IMR-90 (cell line): ENCODE measurements at places on chromosomes 3 and 15. TPM values are rescaled to one million over a fixed set of nuclear protein-coding genes. Genes with fewer than 3 reads are reported as not detected.

DNA sequence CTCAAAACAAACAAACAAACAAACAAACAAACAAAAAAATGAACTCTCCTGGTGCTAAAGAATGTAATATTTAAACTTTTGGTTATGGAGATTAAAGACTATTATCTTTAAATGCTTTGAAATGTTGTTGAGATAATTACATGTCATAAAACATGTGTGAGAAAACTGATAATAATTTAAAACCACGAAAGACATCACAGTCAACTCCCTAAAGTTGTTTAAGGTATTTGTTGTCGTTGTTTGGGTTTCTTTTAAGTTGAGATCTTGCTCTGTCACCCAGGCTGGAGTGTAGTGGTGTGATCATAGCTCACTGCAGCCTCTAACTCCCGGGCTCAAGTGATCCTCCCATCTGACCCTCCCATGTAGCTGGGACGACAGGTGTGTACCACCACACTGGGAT lies 12.0 kb downstream of the EFCAB12 start:
- no peaks in the 10 kb centered on the region for H3K27me3 ChIP-seq
- H3K4me1 ChIP-seq, result peaks cover 26% of the 10 kb centered on the region
- no peaks in the 10 kb centered on the region for H3K36me3 ChIP-seq

DNA sequence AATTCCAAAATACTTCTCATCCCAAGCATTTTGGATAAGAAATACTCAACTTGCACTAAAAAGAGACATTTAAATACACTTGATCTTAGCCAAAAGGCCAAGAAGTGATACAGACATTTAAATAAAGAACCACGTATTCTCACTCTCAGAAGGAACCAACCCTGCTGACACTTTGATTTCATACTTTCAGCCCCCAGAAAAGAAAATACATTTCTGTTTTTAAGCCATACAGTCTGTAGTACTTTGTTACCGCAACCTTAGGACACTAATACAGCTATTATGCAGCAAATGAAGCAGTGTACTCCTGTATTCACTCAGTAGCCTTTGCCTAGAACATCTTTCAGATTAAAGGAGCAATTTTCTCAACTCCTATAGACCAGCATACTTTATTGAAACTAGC lies 86.7 kb downstream of the TBC1D5 start:
- no peak overlapping the region for H3K4me3 ChIP-seq
- H3K27me3 ChIP-seq, result no peaks in the 10 kb centered on the region
- no peak for DNase-seq
- no peaks in the 10 kb centered on the region for H3K4me1 ChIP-seq

DNA sequence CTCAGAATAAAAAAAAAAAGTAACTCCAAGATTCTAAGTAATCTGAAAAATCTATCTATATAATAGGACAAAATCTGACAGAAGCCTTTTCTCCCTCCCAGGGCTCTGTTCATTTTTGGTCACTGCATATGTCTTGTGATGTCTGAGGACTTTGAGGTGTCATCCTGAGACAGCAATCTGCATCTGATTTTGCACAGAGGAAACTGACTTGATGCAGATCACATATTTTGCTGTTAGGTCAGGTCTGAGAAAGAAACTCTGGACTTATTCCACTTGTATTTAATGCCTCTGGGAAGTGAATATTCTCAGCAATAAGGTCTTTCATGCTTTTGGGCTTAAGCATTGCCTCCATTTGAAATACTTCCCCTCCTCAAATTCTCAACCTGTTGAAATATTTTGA lies 295.2 kb upstream of the THBS1 start:
- H3K27ac ChIP-seq, result peak overlapping the region; percentile 41; the same call in 1 of the 2 replicates
- DNase-seq, result peak; percentile 27
- H3K27me3 ChIP-seq, result no peaks in the 10 kb centered on the region
- no peak overlapping the region for H3K4me3 ChIP-seq
- peaks cover 31% of the 10 kb centered on the region for H3K4me1 ChIP-seq

DNA sequence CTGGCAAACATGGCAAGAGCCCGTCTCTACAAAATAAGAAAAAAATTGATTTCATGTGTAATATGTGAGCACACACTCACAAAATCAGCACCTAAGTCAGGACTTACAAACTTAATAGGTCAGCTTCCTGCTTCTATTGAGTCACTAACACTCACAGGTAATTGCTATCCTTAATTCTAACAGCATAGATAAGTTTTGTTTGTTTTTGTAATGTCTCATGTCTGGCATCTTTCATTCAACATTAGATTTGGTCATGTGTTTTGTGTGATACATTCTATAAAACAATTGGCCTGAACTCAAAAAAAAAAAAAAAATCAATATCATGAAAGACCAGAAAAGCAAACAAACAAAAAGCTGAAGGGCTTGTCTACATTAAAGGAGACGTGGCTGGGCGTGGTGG lies 564.7 kb downstream of the AGBL1 start:
- no peaks in the 10 kb centered on the region for H3K36me3 ChIP-seq
- no peak overlapping the region for H3K27ac ChIP-seq
- no peaks in the 10 kb centered on the region for H3K27me3 ChIP-seq
- DNase-seq, result no peak

DNA sequence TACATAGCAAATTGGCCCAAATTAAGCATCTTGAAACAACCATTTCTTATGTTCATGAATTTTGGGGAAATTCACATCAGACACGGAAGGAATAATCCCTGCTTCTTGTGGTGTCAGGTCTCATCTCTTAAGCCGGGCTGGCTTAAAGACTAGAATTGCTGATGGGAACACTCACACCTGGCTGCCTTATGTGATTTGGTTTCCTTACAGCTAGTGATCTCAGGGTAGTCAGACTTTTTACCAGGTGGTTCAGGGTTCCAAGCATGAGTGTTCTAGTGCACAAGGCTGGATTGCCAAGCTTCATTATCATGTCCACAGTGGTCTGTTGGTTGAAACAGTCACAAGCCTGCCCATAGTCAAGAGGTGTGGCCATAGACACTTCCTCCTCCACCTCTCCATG lies 20.3 kb upstream of the CCNL1 start:
- H3K36me3 ChIP-seq, result peaks cover 2% of the 10 kb centered on the region; the same call in 1 of the 2 replicates
- no peak overlapping the region for H3K27ac ChIP-seq
- no peaks in the 10 kb centered on the region for H3K27me3 ChIP-seq
- no peak for DNase-seq
- H3K4me3 ChIP-seq, result no peak overlapping the region

- DNase-seq, result no peak
Measured at GRCh38 chr15:58110999-58111717, 27.0 kb upstream of the AQP9 start.

DNA sequence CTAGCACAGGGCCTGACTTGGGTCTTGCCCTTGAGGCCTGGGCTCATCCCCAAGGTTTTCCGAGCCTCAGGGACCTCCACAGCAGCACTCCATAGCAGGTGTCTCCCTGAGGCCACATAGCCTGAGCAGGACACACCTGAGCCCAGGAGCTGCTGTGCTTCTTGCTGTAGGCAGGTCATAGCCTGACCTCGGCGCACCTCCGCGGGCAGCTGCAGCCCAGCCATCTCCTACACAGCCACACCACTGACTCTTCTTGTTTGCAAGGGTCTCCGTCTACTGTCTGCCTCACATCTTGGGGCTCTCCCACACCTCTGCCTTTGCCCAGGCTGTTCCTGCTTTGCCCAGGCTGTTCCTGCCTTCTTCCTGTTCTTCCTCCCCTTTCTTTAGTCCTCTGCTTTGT lies 224.8 kb downstream of the SLCO3A1 start:
- H3K27ac ChIP-seq, result no peak overlapping the region
- no peak overlapping the region for H3K4me3 ChIP-seq
- H3K36me3 ChIP-seq, result no peaks in the 10 kb centered on the region
- H3K4me1 ChIP-seq, result no peaks in the 10 kb centered on the region
- H3K27me3 ChIP-seq, result no peaks in the 10 kb centered on the region

DNA sequence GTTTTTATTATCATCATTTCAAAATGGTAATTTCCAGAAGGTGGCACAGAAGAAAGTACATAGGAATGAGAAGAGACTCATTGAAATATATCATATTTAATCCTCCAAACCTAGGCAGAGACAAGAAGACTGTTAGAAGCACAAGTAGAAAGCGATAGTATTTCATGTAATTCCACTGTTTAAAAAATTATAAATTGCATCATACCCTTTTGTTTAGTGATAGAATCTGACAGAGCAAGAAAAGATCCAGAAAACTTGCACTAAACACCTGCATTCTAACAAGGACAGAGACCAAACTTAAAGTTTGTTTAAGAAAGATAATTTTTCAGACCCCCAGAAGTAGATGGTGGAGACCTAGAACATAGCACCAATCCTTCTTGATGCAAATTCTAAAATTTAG lies 56.9 kb upstream of the CD96 start:
- DNase-seq, result no peak
- no peak overlapping the region for H3K4me3 ChIP-seq
- H3K27me3 ChIP-seq, result no peaks in the 10 kb centered on the region
- no peak overlapping the region; the same call in 1 of the 2 replicates for H3K27ac ChIP-seq
- H3K4me1 ChIP-seq, result peaks cover 2% of the 10 kb centered on the region; the same call in 1 of the 2 replicates
- H3K36me3 ChIP-seq, result no peaks in the 10 kb centered on the region

- no peaks in the 10 kb centered on the region for H3K27me3 ChIP-seq
- no peak for DNase-seq
- H3K27ac ChIP-seq, result no peak overlapping the region
- no peaks in the 10 kb centered on the region for H3K36me3 ChIP-seq
- no peak overlapping the region for H3K4me3 ChIP-seq
Measured at GRCh38 chr15:39459548-39459947, 121.3 kb upstream of the THBS1 start.

DNA sequence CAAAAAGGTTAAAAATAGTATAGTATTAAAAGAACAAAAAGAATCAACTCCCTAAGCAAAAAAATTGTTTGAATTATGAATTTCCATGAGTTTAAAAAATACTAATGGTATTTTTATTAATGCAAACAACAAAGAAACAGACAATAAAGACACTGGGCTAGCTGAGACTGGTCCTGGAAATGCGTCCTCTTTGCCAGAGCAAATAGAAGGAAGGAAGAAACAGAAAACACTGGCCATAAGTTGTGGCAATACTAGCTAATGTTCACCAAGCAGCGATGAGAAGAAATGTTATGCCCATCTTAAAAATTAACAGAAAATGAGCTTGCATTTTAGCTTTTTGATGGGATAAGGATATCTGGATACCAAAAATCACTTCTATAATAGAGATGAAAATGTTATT lies 88.6 kb downstream of the TBL1XR1 start:
- no peak overlapping the region for H3K4me3 ChIP-seq
- no peaks in the 10 kb centered on the region for H3K27me3 ChIP-seq
- H3K4me1 ChIP-seq, result peaks cover 8% of the 10 kb centered on the region; the same call in 1 of the 2 replicates
- H3K36me3 ChIP-seq, result no peaks in the 10 kb centered on the region
- no peak for DNase-seq

DNA sequence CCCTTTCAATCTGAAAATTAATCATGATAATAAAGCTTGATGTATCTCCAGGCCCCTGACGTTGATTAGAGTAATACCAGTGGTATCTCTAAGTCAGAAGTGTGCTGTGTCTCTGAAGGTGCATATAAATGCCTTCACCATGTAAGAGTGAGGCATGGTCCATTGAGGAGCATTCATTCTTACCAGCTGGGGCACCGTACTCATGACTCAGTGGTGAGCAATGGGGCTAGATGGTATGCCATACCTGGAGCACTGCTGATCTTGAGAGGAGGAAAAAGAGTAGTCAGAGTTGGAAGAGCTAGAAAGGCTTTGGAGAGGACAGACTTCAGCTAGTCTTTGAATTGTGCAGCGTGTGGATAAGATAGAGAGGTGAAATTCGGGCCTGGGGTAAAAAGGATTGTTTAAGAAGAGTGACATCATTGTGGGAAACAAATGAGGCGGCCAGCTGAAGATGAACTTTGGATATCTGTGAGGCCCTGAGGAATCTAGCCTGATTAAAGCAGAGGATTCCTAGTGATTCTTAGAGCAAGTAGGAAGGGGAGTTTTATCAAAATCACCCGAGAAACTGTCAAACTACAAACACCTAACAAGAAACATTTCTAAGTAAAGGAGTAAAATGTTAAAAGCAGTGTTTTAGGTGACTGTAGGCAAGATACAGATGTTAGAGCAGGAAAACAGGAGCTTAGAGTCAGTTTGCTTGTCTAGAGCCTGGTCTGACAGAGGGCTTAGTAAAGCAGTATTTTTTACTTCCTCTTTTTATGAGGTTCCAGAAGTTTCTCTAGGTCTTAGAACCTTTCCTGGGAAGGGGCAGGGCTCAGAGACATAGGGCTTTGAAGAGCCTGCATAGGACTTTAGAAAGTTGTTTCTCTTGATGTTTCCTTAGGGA lies 13.6 kb downstream of the TMOD3 start:
- H3K4me3 ChIP-seq, result no peak overlapping the region
- no peaks in the 10 kb centered on the region for H3K36me3 ChIP-seq
- no peaks in the 10 kb centered on the region for H3K27me3 ChIP-seq
- peak overlapping the region; percentile 8; the same call in 1 of the 2 replicates for H3K27ac ChIP-seq
- peaks cover 22% of the 10 kb centered on the region for H3K4me1 ChIP-seq
- DNase-seq, result peak; percentile 79

GRCh38 chr3:25820366-25820765 lies 30.5 kb downstream of the OXSM start:
- no peak overlapping the region for H3K4me3 ChIP-seq
- H3K27ac ChIP-seq, result no peak overlapping the region
- peaks cover 2% of the 10 kb centered on the region for H3K27me3 ChIP-seq
- H3K36me3 ChIP-seq, result no peaks in the 10 kb centered on the region
- no peaks in the 10 kb centered on the region for H3K4me1 ChIP-seq

- no peak overlapping the region for H3K27ac ChIP-seq
- H3K4me1 ChIP-seq, result peaks cover 3% of the 10 kb centered on the region
- DNase-seq, result no peak
- no peak overlapping the region for H3K4me3 ChIP-seq
- no peaks in the 10 kb centered on the region for H3K27me3 ChIP-seq
- H3K36me3 ChIP-seq, result peaks cover 15% of the 10 kb centered on the region; the same call in 1 of the 2 replicates
Measured at GRCh38 chr15:25683911-25684310, 179.2 kb downstream of the ATP10A start.

- no peaks in the 10 kb centered on the region for H3K27me3 ChIP-seq
- H3K36me3 ChIP-seq, result no peaks in the 10 kb centered on the region
- no peak for DNase-seq
Measured at GRCh38 chr15:40595219-40595618, 1.2 kb downstream of the KNL1 start.

GRCh38 chr3:132382267-132382666 lies 35.0 kb upstream of the DNAJC13 start:
- no peaks in the 10 kb centered on the region for H3K4me1 ChIP-seq
- no peak for DNase-seq
- H3K36me3 ChIP-seq, result no peaks in the 10 kb centered on the region
- no peak overlapping the region for H3K27ac ChIP-seq

DNA sequence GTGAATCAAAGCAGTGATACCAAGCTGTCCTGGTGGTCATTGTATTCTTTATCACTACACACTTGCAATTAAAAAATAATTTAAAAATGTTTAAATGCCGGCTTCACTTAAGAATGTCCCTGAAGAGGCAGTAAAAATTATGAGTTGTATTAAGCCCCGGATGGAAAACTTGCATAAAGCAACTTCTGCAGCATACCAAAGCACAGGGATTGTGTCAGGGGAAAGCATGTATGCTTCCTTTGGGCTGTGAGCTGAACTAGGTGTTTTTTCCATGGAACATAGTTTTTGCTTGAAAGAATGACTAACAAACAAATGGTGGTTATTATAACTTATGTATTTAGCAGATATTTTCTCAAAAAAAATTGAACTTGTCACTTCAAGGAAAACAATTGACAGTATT lies 143.1 kb downstream of the ARNT2 start:
- peaks cover 18% of the 10 kb centered on the region for H3K4me1 ChIP-seq
- H3K27me3 ChIP-seq, result no peaks in the 10 kb centered on the region
- no peak for DNase-seq
- H3K36me3 ChIP-seq, result peaks cover 6% of the 10 kb centered on the region
- no peak overlapping the region for H3K4me3 ChIP-seq
- peak overlapping the region; percentile 70; the same call in 1 of the 2 replicates for H3K27ac ChIP-seq

Gene IL17RB
- total RNA-seq, result under 0.01 TPM in 1 of 2 replicates, not detected in the other

Gene PDCD10
- total RNA-seq, result 36.7 and 63.0 TPM in 2 replicates

Gene ZNF502
- 5.7 and 6.1 TPM in 2 replicates for total RNA-seq

Gene EFCC1
- total RNA-seq, result not detected in 2 replicates

Gene TMEM212
- total RNA-seq, result not detected in 2 replicates

Gene NR2E3
- under 0.01 and 0.56 TPM in 2 replicates for total RNA-seq

Gene NPAP1
- not detected in 2 replicates for total RNA-seq
